ENCODE measurements at places on chromosomes 2 and 18.

DNA sequence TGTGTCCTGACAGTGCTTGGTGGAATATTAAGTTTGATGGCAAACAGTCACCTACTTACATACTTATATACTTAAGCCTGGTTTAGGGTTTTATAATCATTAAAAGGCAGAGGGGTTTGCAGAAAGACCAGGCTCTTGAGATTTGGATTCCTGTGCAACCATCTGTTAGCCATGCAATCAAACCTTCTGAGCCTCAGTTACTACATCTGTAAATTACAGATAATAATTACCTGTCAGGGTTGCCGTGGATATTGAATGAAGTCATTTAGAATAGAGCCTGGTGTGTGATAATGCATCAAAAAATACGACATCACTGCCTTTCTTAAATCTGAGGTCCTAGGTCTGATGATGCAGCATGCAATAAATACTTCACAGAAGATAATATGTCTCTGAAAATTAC lies 152.9 kb downstream of the ARHGAP28 start:
- no peak for DNase-seq

DNA sequence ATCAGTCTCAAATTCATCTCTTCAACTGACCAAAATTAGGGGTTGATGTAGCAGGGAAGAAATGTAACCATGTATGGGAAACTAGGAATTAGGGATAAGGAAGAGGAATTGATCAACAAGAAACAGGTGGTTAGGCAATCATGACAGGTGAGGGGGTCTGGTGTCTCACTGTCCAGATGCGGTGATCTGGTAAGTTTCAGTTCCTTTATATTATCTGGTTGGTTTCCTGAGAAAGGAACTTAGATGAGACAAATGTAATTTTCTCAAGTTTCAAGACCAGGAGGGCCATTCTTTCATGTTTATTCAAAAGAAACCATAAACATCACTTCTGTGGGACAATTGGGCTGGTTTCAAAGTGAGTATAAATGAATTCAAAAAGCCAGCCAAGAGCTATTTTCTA lies 306.2 kb upstream of the KCNJ3 start:
- no peak for DNase-seq

GRCh38 chr18:59305295-59305694 lies 13.2 kb downstream of the CPLX4 start:
- no peak for DNase-seq

DNA sequence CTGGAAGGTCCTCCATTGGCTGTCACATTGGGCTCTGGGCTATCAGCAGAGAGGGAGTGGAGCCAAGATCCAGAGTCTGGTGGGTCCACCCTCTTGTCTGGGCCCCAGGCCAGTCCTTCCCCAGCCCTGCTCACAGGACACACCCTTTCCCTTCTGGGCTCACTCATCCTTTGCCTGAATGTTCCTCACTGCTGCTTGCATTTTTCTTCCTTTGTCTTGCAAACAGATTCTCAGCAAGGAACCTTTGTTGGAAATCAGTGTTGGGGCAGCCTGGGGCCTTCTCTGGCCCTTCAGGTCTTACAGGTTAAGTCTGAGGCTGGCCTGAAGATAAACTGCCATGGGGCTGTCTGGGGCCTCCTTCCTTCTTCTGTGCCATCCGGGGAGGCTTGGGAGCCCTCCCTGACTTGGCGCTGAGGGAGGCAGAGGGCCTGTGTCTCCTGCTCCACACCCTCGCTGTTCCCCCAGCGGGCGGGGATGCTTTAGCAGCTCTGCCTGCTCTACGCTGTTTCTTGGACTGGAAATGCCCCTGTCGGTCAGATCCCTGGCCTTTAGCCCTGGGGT lies 11.5 kb upstream of the CELF4 start:
- DNase-seq: no peak

- DNase-seq: no peak
These were observed 10.7 kb upstream of the MRO start for GRCh38 chr18:50830544-50830943.

Data from epithelial cell of prostate (primary cell).